ENCODE measurements at places on chromosomes 13 and 19.

DNA sequence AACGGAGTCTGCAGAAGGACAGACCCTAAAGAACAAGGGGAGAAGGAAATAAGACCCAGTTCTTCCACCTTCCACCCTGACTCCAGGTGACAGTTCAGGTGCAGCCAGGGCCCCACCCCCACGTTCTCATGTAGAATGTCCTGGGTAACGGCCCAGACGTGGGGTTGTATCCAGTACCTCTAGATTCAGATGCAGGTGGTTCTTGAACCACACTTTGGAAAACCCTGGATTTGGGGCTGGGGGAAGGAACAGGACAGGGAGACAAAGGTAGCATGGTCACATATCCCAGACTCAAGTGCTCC lies 2.2 kb downstream of the DMPK start:
- no peak for DNase-seq

GRCh38 chr19:17031741-17032140 lies 5.1 kb upstream of the CPAMD8 start:
- DNase-seq = no peak

DNA sequence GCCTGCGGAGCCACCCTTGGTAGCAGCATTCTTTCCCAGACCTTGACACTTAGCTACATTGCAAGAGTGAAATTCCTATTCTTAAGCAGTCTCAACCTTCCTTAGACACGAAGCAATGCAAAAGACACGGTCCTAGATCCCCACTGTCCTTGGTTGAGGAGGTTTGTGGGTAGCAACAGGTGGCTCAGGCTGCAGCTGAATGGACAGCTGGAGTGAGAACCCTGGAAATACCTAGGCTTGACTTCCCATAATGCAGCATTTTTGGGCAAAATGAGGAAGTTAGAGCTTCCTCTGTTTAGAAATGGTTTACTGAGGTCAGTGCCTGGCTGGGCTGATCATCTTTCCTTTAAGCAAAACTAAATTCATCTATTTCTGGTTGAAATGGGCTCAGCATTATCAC lies 296.6 kb downstream of the RFC3 start:
- DNase-seq = no peak

DNA sequence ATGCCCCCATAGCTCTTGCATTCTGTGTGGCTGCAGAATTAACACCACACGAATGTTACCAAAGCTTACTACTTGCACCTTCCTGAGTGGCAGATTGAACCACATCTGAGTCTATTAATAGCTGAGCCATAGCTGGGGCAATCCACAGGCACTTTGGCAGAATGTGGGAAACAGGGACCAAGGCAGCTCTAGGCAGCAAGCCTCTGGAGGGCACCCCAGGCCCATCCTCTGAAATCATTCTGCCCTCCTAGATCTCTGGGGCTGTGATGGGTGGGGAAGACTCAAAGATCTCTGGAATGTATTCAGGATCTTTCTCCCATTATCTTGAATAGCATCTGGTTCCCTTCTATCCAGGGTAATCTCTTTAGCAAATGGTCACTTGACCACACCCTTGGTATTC lies 139.3 kb downstream of the TNFRSF19 start:
- DNase-seq = no peak

DNA sequence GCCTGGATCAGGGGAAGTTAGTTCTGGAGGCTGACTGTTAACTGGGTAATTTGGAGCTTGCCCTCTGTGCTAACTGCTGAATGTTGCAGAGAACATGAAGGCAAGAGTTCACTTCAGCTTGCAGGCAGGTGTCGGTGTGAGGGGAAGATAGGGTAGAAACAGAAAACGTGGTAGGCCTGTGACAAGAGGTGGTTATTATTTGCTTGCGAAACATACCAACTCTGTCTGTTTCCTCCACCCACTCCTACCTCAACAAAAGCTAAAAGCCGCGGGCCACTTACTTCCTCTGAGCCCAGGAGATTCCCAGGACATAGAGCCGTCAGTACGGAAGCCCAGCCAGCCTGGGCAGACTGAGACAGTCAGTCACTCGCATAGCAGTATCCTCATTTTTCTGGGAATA lies 119.2 kb upstream of the ABCC4 start:
- DNase-seq = no peak

DNA sequence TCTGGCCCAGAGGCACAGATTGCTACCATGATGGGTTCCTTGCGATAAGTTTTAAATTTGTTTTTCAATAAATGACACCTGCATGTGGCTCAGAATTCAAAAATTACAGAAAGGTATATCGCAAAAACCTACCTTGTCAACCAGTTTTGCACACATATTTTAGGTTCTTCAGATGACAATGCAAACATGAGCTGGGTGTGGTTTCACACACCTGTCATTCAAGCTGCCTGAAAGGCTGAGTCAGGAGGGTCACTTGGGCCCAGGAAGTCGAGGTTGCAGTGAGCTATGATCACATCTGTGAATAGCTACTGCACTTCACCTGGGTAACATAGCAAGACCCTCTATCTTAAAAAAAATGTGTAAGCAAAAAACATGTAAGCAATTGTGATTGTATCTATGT lies 56.1 kb downstream of the DNM2 start:
- DNase-seq = no peak

GRCh38 chr19:45599286-45599685 lies 2.7 kb downstream of the GPR4 start:
- no peak for DNase-seq

DNA sequence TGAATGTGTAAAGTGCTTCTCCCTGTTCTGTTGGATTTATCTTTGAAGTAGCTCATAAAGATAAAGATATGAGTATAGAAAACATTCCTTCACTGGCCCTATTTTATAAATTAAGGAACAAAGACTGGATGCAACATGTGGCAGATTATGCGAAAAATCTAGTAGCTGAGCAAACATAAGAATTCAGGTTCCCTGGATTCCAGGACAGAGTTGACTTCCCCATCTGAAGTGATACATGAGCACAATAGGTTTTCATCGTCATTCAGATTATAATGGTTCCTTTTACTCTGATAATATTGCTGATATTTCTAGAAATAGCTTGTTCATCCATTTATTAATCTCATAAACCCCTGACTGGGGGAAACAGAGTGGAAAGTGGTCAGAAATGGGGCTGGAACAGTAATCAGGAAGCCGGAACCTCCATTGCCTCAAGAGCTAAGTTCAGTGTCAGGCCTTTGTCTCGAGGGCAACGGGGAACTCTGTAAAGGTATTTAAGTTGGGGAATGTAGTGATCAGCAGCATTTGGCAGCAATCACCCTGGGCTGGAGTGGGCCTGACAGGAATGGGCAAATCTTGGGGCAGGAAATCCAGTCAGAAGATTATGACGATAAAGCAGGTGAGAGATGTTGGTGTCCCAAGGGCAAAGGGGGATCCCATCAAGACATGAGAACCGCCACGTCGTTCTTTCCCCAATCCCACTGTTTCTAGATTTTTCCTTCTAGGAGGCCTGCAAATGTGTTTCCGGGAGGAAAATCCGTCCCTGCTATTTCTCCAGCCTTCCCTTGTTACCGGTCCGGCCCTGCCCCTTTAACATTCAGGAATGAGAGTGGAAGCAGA lies 232.5 kb upstream of the SERP2 start:
- DNase-seq = no peak

- DNase-seq = no peak
Measured at GRCh38 chr13:99464441-99464949, 36.8 kb upstream of the TM9SF2 start.

Measured in NCI-H1930 (cell line).